ENCODE measurements at places on chromosomes 2 and 18.

- no peak for DNase-seq
Observed at GRCh38 chr2:229679393-229680125, 34.8 kb downstream of the DNER start.

DNA sequence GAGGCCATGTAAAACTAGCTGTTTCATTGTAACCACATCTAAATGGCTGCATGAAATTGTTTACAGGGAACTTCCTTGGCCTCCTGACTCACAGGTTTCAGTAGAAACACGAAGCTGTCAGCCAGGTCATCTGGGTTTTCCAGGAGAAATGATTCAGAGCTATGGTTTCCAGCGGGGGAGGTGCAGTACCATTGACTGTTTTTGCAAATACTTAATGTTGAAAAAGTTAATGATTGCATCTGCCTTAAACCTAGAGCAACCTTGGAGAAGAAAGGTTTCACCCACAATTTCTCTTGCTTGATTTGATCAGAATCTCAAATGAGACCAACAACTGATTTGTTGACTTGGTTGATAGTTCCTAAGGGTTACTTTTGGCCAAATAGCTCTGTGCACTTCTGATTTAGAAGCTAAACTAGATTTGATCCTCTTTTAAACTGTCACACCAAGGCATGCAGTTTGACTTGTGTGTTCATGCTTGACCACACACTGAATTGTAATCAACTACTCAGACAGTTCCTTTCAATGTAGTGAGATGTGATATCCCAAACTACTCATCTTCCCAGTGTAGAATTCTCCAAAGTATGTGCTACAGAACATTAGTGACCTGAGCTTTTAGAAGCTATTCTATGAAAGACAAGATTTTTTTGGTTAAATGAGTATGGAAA is 193.5 kb upstream of the CHST9 start:
- DNase-seq, result no peak

GRCh38 chr2:187390891-187391290 is 57.2 kb downstream of the CALCRL start:
- DNase-seq, result no peak

- DNase-seq, result no peak
Observed at GRCh38 chr2:105790461-105791149, 45.9 kb downstream of the NCK2 start.

DNA sequence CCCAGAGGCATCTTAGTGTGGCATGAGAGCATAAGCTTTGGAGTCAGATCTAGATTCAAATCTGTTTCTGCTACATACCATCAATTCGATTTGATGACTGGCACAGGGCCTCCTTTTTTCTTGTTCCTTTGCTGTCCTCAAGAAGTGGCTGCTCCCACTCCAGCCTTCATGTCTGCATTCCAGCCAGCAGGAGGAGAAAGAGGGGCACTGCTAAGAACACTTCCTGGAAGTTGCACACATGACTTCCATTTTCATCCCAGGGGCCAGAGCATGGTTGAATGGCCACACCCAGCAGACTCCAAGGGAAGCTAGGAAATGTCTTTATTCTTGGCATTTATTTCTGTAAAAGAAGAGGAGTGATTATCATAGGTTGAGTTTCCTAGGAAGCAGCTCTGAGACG is 50.4 kb downstream of the EML6 start:
- DNase-seq, result no peak

- no peak for DNase-seq
Observed at GRCh38 chr2:146850746-146851145, 994.1 kb upstream of the ACVR2A start.

GRCh38 chr2:189803431-189803830 is 19.2 kb downstream of the PMS1 start:
- no peak for DNase-seq

- DNase-seq, result peak; percentile 91
Observed at GRCh38 chr2:152036611-152037469, 62.0 kb downstream of the CACNB4 start.

- peak; percentile 60 for DNase-seq
Observed at GRCh38 chr18:72376256-72376655, 167.9 kb downstream of the CBLN2 start.

- peak; percentile 82 for DNase-seq
Observed at GRCh38 chr2:39631718-39632117, 34.0 kb upstream of the TMEM178A start.

- peak; percentile 54 for DNase-seq
Observed at GRCh38 chr2:197915548-197916265, 111.3 kb downstream of the PLCL1 start.

Data from Kasumi-1 (cell line).